ENCODE measurements at places on chromosomes 11 and 22. TPM values are rescaled to one million over a fixed set of nuclear protein-coding genes. Genes with fewer than 3 reads are reported as not detected.
A peak's percentile ranks its signal among the peaks of the same experiment; 100 is the strongest.

TOP3B gene
- 11.2 TPM for polyA plus RNA-seq

DNA sequence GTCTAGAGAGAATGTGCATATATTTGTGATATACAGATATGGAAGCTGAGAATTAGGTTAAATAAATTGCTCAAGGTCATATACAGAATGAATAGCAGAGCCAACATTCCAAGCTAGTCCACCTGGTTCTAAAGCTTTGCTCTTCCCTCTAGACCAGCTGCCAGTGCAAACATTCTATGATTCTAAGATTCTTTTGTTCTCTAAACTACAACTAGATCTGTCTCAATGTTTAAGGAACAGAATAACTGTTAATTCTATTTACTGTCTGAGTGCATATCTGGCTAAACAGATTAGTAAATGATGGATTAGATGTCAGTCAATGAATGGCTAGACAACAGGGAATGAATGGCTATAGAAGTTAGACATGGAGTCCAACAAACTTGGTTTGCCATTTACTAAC is 19.6 kb downstream of the KCNE3 start:
- DNase-seq, result no peak

- DNase-seq, result no peak
Observed at GRCh38 chr11:47906066-47906465, 57.9 kb upstream of the NUP160 start.

DNA sequence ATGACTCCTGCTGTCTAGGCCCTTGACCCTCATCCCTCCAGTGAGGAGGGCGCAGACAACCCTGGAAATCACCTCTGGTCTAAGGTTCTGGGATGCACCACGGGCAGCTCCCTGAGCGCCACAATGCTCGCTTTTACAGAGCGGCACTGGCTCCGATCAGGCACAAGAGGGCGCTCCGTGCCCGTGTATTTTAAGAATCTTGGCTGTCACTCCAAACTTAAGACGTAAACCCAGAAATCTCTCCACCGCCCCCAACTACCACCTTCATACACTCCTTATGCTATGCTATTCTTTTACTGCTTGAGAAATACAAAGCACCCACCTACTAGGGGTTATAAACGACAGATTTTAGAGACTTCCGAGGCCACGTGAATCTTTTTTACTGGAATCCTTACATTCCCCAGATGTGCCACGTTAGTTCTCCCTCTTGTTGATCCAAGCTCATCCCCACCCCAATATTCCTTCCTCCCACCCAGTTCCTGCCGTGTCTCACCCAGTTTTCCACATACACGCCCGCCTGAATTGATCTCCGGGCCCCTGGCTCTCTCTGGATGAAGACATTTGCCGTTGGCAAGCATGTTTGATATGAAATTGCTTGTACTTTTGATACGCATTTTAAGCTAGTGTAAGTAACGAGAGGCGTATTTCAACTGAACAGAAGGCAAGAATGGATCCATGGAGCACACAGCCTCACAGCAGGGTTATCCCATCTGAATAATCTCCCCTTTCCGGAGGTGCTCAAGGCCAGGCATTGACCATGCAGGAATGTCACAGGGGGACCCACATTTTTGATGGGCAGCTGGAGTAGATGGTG is 453.5 kb downstream of the OPCML start:
- DNase-seq, result peak; percentile 55

DNA sequence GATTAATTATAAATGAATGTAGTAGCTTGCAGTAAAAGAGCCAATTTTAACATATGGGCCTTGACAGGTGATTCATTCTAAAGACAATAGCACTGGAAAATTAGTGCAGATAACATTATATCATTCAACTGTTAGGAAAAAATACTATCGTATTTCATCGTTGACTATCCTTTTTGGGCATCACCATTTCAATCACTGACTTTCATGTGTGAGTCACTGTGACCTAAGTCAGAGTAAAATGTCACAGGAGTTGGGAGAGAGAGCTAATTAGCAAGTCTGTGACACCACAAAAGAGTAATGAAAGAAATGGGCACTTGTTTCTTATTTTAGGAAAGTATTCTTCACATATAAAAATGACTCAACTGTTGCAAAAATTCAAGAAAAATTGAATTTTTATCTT is 253.8 kb upstream of the CNTN5 start:
- no peak for DNase-seq

CCDC73 gene
- 0.06 TPM for polyA plus RNA-seq

All from muscle of back (tissue), 13 donors.